ENCODE measurements at places on chromosomes 2 and 18.

DNA sequence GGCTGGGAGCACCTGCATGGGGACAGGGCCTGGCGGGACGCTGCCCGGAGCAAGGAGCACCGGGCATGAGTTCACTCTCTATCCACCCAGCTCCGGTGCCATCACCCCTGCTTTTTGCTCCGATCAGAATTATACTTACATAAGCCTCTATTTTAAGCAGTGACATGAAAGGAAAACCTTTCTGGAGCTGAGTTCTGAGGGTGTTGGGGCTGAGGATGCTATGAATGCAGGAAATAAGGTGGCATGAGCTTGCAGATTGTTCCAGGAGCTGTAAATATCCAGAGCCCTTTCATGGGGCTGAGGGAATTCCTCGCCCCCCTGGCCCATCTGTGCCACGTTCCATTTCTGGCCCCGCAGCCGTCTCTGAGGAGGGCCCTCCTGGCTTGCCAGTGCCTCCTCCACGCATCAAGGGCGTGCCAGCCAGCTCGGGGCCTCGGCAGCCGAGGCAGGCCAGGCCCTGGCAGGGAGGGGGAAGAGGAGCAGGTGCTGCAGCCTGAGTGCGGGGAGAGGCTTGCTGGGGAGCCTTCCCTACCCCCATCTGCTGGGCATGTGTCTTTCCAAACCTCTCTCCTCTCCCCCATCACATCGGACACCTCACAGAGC lies 91.7 kb upstream of the MCFD2 start:
- DNase-seq = no peak

DNA sequence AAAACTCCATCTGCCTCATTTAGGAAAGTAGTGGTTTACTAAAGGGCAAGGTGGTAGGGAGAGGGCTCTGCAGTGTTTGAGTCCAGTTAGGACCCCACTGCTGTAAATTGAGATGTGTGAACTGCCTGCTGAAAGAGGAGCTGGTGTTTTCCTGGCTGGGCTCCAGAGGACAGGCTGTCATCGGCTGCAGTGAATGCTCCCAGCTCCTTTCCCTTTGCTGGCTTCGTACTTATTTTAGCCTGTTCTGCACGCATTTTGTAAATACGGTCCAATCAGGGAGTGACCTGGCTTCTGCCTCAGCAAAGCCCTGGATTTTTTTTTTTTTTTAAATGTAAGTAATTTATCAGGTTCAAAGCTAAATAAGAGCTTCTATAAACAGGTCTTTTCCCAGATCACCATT lies 37.5 kb downstream of the SLC4A3 start:
- DNase-seq = no peak

DNA sequence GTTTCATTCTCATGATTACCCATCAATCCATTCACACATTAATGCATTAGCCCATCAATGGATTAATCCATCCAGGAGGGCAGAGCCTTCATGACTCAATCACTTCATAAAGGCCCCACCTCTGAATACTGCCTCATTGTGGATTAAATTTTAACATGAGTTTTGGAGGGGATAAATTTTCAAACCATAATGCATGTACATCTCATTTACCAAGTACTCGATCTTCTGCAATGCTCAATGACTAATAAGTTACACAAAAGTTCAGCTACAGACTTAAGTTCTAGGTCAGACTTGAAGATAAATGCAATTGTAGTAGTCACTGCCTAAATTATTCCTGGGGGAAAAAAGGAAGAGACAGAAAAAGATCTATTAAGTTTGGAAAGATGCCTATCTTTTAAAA lies 120.0 kb upstream of the OSR1 start:
- DNase-seq = no peak

DNA sequence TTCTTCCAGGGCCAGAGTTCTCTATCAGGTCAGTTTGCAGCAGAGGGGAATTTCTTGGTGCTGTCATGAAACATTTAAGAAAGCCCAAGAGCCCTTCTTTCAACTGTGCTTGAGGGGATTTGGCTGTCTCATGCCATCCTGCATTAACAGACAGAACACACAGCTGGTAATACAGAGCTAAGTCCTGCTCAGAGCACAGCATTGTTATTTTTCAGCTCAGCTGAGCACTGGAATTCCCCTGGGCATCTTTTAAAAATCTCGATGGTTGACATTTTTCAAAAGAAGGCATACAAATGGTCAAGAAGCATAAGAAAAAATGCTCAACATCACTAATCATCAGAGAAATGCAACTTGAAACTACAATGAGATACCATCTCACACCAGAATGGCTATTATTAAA lies 14.9 kb upstream of the IL1R2 start:
- DNase-seq = no peak

GRCh38 chr2:185208261-185208660 lies 530.3 kb upstream of the FSIP2 start:
- no peak for DNase-seq

GRCh38 chr18:28040211-28040610 lies 136.7 kb downstream of the CDH2 start:
- no peak for DNase-seq

- DNase-seq = no peak
These were observed 15.2 kb downstream of the NFATC1 start for GRCh38 chr18:79410731-79411613.

- DNase-seq = no peak
These were observed 729.6 kb upstream of the ZNF804A start for GRCh38 chr2:183868707-183869106.

DNA sequence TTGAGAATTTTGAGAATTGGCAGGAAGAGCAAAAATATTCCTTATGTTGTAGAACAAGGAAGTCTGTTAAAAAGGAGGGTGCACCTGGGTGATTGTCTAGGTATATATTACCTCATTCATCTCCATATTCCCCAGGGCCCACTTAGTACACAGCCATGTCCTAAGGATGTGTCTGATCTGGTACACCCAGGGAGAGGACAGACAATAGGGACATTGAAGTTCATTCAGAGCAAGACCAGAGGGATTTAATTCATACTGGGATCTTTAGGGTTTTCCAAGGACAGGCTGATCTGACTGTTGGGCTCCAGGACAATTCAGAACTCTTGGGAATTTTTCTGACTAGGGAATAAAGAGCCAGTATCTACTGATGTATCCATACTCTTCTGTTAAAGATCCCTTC lies 112.1 kb downstream of the PHLPP1 start:
- no peak for DNase-seq

DNA sequence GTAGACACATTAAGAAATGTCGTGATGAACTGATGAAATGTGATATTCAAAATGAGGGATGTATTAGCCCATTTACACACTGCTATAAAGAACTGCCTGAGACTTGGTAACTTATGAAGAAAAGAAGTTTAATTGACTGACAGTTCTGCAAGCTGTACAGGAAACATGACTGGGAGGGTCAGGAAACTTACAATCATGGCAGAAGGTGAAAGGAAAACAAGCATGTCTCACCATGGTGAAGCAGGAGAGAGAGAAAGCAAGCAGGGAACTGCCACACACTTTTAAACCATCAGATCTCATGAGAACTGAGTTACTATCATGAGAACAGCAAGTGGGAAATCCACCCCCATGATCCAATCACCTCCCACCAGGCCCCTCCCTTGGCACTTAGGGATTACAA lies 1010.8 kb upstream of the CELF4 start:
- DNase-seq = no peak

DNA sequence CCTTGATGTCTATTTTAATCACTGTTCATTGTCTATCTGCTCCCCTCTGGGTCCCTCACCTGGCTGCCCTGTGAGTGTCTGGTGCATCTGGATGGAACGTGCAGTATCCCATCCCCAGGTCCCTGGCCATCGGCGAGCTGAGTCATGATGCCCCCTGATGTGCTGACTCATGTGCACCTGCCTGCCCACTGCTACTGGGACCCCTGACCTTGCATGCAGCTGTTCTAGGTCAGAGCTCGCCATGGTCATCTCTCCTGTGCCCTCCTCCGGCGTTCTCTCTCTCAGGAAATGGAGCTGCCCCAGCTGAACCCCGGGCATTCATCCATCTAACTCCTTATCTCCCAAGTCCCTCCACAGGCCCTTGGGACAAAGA lies 516.2 kb upstream of the HS6ST1 start:
- no peak for DNase-seq

- no peak for DNase-seq
These were observed 177.8 kb downstream of the INHBB start for GRCh38 chr2:120523766-120524165.

- no peak for DNase-seq
These were observed 30.2 kb upstream of the SSB start for GRCh38 chr2:169768262-169768995.

- no peak for DNase-seq
These were observed 40.3 kb upstream of the PKDCC start for GRCh38 chr2:42007551-42007950.

- no peak for DNase-seq
These were observed 455.4 kb downstream of the NUP35 start for GRCh38 chr2:183579686-183580085.

DNA sequence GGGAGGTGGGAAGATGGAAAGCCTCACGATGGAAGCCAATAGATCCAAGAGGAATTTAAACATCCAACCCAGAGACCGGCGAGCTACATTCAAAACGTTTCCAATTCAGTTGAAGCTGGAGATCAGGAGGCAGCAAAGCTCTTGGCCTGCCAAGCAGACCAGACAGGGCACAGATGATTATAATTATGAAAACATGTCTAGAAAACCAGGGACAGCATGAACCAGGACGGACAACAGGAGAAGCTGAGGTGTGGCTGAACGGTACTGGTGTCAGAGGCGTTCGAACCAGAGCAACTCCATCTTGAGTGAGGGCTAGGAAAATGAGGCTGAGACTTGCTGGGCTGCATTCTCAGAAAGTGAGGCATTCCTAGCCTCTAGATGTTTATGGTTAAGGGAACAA lies 102.2 kb upstream of the CCDC150 start:
- DNase-seq = no peak

- DNase-seq = no peak
These were observed 150.3 kb downstream of the SATB2 start for GRCh38 chr2:199307461-199307860.

DNA sequence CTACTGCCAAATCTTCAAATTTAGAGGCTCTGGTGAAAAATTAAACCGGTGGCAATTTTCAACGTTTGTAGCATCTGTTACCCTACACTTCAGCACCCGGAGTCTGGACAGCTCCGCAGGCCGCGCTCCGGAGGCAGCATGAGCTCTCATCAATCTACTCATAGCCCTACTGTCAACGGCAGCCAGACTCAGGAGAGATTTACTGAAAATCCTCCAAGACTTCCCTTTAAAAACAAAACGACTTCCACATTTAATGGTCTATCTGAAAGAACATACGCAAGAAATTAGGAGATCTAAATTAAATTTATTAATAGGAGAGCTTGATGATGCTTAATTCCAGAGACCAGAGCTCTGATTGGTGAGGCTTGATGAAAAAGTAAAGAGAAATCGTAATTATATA lies 970 bp upstream of the ADCYAP1 start:
- peak; percentile 11 for DNase-seq

DNA sequence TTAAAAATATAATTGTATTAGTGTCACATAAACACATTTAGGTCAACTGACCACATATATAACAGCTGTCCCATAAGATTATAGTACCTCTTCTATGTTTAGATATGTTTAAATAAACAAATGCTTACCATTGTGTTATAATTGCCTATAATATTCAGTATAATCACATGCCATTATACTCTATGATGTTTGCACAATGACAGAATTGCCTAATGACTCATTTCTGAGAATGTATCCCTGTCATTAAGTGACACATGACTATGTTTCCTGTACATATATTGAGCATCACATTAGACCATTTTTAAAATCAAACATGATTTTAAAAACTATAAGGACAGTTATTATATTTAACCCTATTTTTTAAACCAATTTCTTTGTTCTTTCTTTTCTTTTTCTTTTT lies 89.8 kb downstream of the HS6ST1 start:
- DNase-seq = no peak

Measured in stimulated activated CD8-positive, alpha-beta memory T cell treated with anti-CD3 and anti-CD28 coated beads, Interleukin-7, amount 100 ng/mL, for 24 hours (primary cell).